Cardiac septum (tissue), 1 donor: ENCODE measurements at places on chromosomes 2 and 18. TPM values are rescaled to one million over a fixed set of nuclear protein-coding genes. Genes with fewer than 3 reads are reported as not detected.

- no peak for DNase-seq
Observed at GRCh38 chr18:61865466-61866175, 27.2 kb downstream of the RNF152 start.

DNA sequence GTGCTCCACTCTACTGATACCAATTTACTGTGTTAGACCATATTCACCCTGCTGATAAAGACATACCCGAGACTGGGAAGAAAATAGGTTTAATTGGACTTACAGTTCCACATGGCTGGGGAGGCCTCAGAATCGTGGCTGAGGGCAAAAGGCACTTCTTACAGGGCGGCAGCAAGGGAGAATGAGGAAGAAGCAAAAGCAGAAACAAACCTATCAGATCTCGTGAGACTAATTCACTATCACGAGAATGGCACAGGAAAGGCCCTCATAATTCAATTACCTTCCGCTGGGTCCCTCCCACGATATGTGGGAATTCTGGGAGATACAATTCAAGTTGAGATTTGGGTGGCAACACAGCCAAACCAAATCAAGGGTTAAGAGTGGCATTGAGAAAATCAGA, 65.2 kb downstream of the LDLRAD4 start:
- no peak for DNase-seq

- DNase-seq = no peak
Observed at GRCh38 chr18:62693659-62694058, 21.7 kb upstream of the PHLPP1 start.

The FBXO41 gene
- 1.3 TPM for total RNA-seq

The CD302 gene
- 10.8 TPM for total RNA-seq
